ENCODE measurements at places on chromosomes 5 and 9.

GRCh38 chr5:87844449-87844848 lies 424.2 kb downstream of the TMEM161B start:
- no peak for DNase-seq

DNA sequence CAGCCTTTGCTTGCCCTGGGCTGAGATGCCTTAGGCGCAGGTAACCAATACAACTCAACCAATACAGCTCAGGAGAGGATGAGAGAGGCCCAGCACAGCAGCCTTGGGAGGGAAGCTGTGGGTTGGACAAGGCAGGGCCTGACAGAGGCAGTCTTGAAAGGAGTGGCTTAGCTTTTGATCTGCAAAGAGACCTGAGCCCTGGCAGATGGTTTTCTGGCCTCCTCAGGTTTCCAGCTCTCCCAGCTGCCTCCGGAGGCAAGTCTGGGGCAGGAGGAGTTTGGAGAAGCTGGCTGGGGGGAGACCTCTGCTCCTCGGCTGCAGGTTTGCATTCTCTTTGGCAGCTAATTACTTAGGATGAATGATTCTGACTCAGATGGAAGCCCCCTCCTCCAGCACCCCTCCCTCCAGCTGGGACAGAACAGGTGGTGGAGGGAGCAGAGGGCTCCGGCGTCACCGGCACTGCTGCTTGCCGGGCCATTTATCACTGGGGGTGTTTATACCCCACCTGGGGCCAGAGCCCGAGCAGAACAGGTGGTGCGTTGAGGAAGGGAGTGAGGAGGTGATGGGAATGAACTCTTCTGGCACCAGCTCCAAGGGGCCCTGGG lies 50.8 kb downstream of the TSPAN17 start:
- no peak for DNase-seq

GRCh38 chr9:122463828-122464632 lies 13.7 kb downstream of the OR1J1 start:
- no peak for DNase-seq

DNA sequence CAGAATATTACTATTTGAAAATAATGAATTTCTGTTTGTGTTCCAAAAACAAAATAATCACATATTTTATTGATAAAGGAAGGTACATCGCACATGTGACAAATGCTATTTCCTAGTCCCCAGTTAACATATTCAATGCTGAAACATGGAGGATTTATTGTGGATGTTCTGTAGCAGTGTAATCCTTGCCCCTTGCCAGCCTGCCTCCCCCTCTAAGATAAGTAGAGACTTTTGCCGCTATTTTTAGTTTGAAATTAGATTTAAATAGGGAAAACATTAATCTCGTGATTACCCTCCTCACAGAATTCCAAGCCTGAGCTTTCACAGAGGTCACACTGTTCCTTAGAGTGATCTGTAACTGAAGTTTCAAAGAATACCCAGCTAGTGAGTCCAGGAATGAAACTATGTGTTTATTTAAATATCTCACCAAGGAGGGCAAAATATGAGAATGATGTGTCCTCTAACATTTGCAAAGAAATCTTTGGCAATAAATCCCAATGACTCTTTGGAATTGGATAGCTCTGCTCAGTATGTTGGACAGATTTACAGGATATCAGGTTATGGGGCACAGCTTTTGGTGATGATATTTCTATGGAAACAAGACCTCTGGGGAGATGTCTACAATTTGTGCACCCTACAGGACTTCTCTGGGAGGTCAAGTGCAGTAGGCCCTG lies 17.3 kb downstream of the CTXN3 start:
- no peak for DNase-seq

DNA sequence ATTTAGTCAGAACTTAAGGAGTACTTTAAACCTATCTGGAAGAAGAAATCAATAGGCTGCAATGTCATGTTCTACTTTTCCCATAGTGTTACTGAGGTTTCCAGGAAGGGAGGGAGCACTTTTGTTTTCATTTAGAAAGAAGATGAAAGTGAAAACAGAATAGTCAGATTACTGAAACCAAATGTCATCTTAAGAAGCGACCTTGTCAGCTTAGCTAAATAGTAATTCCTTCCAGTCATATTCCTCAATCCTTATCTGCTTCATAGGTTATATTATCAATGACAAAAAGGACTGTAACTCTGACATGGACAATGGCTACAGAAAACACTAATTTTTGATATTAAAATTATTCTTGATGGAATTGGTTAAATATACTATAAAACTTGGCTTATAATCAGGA lies 27.7 kb downstream of the SAR1B start:
- DNase-seq: no peak

DNA sequence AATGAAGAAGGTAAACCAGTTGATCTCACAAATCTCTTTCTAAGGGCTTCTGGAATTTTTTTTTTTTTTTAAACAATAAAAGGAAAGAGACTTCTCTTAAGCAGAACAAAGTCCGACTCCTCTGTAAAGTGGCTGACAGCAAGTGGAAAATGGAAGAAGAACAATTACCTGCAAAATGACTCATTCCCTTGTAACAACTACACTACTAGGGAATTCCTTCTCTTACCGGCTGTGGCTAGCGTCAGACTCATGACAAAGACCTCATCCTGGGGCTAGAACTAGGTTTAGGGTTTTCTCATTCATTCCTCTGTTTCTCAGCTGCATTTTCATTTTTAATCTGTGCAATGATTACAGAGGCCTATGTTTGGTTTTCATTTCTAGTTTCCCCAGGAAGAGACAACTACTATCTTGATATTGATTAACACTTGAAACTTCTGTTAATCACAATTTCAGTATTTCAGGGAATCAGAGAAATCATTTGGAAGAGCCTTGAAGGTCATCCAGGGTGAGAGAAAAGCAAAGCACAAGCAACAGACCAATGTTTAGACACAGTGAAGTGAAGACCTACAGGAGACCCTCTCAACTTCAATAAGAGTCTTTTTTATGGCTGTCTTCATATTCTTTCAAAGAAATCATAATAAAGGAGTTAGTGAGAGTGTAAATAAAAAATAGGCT lies 437.9 kb downstream of the RAB3C start:
- DNase-seq: no peak

DNA sequence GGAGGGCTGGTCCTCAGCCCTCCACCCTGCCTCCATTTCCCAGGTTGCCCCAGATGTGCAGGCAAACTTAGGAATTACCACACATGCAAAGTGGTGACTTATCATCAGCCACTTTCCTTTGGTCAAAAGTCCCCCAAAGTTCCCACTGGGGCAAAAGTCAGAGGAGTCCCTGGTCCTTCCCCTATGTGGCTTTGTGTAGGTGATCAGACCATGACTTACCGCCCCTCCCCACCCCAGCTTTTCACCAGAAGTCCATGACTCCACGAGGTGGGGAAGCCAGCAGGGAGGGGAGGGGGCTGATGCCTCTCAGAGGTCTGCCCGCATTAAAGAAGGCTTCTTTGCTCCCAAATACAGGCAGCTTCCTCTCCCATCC lies 5.8 kb downstream of the TRAF1 start:
- DNase-seq: no peak

- DNase-seq: no peak
Observed at GRCh38 chr5:148962761-148963324, 100.0 kb downstream of the SH3TC2 start.

DNA sequence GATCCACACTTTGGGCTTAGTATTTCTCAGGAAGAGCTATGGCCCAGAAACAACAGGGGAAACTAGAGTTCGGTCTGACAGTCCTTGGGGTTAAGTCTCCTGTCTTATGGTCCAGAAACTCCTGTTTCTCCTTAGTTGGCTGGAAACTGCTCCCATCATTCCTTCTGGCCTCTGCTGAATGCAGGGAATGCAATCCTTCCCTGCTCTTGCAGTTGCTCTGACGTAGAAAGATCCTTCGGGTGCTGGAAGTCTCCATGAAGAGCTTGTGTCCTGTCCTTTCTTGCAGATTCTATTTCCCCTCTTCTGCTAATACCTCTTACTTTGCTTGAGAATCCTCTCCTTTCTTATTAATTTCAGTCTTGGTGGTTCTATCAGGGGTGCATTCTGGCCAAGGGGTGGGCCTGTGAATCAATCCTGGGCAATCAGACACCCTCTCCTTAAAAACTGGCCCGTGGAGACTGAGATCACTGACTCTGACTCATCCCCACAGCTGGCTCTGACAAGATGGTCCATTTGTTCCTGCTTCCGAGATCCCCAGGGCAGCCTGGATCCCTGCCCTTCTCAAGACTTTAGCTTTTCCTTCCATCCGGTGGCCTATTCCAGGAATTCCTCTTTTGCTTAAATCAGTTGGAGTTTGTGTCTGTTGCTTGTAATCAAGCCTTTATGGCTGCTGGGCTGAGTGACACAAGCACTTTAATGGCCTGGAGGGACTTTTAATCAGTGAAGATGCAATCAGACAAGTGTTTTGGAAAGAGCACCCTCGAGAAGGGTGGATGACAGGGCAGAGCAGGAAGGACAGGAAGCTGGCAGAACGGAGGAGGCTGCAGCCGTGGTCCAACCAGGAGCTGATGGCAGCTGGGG lies 23.7 kb downstream of the PTGS1 start:
- no peak for DNase-seq

DNA sequence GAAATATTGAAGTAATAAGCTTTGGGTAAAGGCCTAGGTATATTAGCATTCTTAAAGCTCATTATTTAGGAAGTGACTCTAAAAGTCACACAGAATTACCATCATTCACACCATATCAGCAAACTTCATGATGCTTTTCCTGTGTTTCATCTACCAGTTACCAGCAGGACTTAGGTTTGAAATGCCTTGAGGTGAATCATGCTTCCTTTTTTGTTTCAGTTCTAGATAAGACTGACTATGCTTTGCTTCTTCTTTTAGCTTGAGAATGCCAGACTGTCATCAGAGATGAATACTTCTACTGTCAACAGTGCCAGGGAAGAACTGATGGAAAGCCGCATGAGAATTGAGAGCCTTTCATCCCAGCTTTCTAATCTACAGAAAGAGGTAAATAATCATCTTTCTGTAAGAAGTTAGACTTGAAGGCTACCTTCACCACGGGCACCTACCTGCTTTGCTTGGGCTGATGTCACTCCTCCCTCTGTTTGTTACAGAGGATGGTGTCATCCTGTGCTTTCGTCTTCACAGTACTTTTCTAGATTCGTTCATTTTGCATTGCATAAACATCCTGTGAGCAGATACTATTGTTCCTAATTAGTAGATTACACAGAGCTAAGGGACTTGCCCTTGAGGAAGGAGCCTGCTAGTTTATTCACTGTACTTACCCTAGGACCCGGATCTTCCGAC lies 34.7 kb downstream of the LMNB1 start:
- DNase-seq: no peak

DNA sequence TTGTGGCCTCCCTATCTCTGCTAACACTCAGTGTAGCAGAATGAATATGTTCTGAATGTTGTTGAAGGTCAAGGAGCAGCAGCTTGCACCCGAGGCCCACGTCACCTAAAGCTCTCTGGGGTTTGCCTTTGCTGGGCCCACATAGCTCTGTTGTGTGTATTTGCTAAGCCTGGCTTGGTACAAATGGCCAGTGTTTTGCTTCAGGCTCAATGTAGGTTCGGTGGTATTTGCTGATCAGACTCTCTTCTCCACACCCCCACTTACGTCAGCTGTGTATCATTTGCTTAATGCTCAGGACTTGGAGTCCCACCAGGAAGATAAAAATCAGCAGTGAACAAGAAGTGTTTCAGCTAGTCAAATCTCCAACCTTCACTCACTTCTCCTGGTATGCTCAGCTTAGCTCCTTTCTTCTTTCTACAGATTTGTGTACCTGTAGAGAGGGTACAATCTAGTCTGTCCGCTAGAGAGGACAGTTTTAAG lies 4.8 kb upstream of the RFESD start:
- no peak for DNase-seq

GRCh38 chr5:169649486-169649885 lies 12.4 kb downstream of the DOCK2 start:
- no peak for DNase-seq

- no peak for DNase-seq
Observed at GRCh38 chr5:112693301-112693700, 44.4 kb upstream of the APC start.

- no peak for DNase-seq
Observed at GRCh38 chr9:15982182-15982581, 429.3 kb downstream of the CCDC171 start.

GRCh38 chr5:17743580-17744435 lies 109.5 kb downstream of the TAF11L14 start:
- no peak for DNase-seq

DNA sequence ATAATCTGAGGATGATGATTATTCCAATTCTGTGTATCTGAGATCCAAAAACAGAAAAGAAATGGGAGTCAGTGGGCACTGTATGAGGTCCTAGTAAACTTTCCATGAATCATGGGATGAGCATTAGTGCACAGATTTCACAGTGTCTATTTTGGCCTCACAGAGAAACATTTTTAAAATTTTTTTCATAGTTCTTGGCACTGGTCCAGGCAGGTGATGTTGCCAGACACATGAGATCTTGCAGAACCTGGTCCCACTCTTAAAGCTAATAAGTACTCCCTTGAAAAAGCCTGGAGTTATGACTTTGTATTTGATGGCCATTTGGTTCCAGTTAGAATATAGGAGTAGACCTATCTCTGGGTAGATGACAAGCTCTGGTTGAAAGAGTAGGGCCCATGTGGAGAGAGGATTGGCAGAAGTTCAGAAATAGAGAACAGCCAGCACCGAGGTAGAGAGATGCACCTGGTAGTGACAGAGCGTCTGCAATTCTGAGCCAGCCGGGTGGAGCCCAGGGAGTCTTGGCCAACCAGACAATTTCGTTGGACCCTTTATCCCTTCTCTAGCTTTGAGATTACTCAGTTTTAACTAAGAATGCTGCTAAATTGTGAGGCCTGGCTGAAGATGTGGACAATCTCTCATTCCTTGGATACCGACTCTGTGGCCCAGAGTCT lies 6.3 kb upstream of the TNFSF15 start:
- DNase-seq: no peak

- DNase-seq: no peak
Observed at GRCh38 chr9:92066168-92066567, 49.0 kb downstream of the SPTLC1 start.

DNA sequence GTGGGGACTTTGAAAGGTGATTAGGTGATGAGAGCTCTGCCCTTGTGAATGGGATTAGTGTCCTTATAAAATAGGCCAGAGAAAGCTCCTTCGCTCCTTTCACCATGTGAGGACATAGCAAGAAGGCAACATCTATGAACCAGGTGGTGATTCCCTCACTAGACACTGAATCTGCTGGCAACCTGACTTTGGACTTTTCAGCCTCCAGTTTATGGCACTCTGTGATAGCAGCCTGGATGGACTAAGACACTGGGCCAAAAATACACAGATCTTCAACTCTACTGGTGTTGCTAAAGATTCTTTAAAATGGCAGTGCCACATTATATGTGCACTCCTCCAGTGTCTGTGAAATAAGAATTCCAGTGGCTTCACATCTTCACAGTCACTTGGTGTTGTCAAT lies 41.2 kb upstream of the COL15A1 start:
- no peak for DNase-seq

GRCh38 chr9:20995616-20996015 lies 35.8 kb downstream of the HACD4 start:
- DNase-seq: no peak

- no peak for DNase-seq
Observed at GRCh38 chr9:32092031-32092430, 292.4 kb upstream of the ACO1 start.

Measured in activated B cell treated with CpG ODN at 0.5 μM for 24 hours (primary cell).